ENCODE measurements at places on chromosomes 7 and 10. TPM values are rescaled to one million over a fixed set of nuclear protein-coding genes. Genes with fewer than 3 reads are reported as not detected.
A peak's percentile ranks its signal among the peaks of the same experiment; 100 is the strongest.

DNA sequence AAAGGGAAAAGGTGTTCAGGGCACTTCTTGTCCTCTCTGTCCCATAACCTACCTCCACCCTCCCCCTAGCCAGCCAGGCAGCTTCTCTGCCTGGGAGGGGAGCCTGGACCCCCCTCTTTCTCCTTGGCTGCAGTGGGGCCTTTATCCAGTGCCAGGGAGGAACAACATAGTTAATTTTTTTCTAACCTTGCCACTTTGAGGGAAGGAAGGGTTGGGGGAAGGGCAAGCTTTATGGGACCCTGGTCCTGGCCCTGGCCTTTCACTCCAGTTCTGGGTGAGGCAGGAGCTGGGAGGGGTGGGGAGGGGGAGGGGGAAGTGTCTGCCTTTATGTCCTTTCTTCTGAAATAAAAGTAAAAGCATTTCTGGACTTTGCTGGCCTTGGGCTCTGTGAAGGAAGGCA, 4.5 kb downstream of the VGF start:
- DNase-seq: no peak

The TAF6 gene
- total RNA-seq: 50.9 TPM

DNA sequence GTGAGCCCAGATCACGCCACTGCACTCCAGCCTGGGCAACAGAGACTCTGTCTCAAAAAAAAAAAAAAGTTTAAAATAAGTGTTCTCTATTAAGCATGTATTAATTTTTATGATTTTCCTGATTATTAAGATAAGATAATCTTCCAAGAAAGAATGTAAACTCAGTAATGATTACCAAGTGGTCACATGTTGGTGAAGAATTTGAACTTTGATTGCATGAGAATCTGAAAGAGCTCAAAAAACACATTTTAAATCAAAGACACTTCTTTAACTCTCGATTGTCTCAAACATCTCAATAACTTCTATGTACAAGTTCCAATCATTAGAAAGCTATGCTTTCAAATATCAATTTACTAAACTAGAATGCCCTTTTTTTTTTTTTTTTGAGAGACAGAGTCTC, 33.8 kb downstream of the SNX8 start:
- DNase-seq: peak; percentile 26

GRCh38 chr10:121311812-121312443, 286.3 kb downstream of the FGFR2 start:
- no peak for DNase-seq

The ACHE gene
- not detected for total RNA-seq

- DNase-seq: no peak
Observed at GRCh38 chr10:132296666-132297443, 10.9 kb downstream of the STK32C start.

DNA sequence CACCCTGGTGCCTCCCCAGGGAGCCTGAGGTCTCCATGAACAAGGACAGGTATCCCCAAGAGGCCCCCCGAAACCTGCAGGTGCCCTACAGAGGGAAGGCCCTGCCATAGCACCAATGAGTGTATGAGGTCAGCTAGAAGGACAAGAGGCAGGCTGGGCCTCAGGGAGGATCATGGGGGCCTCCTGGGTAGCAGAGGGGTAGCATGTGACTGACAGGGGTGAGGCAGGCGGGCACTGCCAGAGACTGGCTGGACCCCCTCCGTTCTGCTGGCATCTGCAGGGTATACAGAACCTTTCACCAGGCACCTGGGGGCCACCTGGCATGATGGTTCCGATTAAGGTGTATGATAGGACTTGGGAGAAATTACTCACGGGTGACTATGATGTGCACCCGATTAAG, 79.2 kb upstream of the KCTD7 start:
- no peak for DNase-seq

DNA sequence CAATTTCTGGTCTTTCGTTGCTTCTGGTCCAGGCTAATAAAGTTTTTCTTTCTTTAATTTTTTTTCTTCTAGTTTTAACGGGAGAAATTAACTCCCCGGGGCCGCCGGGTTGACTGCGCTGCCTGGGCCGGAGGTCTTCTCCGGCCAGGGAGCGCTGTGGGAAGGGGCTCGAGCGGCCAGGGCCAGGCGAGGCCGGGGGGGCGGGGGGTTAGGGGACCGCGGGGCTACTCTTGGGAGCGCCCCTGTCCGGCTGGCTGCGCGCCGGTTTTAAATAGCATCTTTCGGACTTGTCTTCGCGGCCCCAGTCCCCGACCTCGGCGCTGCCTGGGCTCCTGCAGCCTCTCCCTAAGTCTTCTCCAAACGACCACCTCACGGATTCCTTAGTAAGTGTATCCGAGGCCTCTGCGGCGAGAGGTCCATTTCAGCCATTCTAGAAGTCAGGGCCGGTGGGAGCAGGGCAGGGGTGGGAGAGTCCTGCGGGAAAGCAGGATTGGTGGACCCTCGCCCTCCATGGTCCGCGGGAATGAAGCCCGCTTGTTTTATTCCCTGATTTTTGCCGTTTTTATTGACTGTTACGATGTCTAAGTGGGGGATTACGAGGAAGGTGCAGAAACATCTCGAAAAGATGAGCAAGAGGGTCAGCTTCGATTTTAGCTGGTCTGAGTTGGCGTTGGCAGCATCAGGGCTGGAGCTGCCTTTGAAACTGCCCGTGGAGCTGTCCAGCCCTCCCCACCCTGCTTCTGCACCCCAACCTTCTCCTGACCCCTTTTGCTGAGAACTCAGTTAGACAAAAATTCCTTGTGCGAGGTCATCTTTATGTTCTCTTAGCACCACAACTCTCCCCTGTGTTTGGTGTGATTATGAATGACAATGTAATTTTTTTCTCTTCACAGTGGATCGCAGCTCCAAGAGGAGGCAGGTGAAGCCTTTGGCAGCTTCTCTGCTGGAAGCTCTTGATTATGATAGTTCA, 555 bp downstream of the PHF14 start:
- peak; percentile 33 for DNase-seq

The ALOX5 gene
- not detected for total RNA-seq

The AEBP1 gene
- 148 TPM for total RNA-seq

The TBL2 gene
- 64.4 TPM for total RNA-seq

GRCh38 chr7:123863461-123863860, 18.5 kb downstream of the HYAL4 start:
- DNase-seq: no peak

DNA sequence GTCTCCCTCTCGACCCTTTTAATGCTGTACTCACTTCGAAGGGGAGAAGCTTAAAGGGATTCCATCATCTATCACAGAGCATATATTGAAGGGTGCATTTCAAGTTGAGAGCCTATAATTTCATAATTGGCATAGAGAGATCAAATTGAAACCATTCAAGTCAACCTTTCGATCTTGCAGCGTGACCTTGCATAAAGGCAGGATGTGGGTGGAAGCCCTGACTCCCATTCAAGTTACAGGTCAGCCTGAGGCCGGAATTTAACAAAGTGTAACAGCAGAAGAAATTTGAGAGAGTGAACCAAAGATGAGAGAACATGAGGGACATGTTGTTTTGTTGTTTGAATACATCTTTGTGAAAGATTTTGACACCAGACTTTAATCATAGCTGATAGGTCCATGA, 195.3 kb upstream of the TPK1 start:
- DNase-seq: no peak

The GSTO2 gene
- 1.9 TPM for total RNA-seq

DNA sequence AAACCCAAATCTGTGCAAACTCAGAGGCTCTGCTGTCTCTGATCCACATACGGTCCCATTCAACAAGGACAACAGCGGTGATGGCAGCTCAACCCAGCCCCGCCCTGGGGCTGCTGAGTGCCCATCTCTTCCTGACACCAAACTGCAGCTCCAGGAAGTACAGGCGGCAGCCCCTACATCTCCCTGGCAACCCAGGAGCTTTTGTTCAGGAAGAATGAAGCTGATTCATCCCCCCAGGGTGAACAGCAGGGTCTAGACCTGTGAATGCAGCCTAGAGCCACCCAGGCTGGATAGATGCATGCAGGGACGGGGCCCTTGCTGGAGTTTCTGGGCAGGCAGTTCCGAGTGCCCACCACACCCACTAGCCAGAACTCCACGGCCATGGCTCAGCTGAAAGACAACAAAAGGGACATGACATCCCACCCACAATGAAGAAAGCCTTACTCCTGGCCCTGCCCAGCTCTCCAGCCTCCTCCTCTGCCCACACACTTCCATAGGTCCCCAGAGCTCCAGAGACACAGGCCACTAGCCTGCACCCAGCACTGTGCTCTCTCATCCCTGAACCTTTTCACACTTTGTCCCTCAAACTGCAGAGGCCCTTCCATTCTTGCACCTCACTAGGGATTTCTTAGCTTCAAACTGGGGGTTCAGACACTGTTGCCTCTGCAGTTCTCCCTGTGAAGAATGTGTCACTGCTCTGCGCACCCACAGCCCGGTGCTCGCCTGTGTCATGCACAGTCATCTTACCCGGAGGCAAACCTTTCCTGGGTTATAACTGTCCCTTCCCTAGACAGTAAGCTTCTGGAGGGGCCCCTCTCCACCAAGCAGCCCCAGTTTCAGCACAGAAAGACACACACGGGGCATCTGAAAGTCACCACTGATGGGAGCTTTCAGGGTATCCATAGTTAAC, 99.1 kb downstream of the GRID1 start:
- no peak for DNase-seq

DNA sequence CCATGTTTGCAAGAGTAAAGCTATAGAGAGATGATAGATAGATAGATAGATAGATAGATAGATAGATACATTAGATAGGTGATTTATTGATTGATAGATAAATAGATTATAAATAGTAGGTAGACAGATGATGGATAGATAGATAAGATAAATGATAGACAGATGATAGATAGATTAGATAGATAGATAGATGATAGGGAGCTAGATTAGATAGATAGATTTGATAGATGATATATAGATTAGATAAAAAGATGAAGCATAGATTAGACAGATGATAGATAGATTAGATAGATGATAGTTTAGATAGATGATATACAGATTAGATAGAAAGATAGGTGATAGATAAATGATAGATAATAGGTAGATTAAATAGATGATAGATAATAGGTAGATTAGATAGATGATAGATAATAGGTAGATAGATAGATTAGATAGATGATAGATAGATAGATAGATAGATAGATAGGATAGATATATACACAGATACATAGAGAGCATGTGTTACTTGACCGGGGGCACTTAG, 243.3 kb upstream of the FOXK1 start:
- no peak for DNase-seq

The IRF5 gene
- total RNA-seq: under 0.01 TPM

- DNase-seq: no peak
Observed at GRCh38 chr7:90155206-90155605, 937 bp downstream of the STEAP1 start.

The TMEM236 gene
- total RNA-seq: under 0.01 TPM

- DNase-seq: no peak
Observed at GRCh38 chr7:142158736-142159496, 47.4 kb downstream of the MGAM2 start.

Data from fibroblast of villous mesenchyme (primary cell).